ENCODE measurements at places on chromosomes 7 and 10. TPM values are rescaled to one million over a fixed set of nuclear protein-coding genes. Genes with fewer than 3 reads are reported as not detected.

DNA sequence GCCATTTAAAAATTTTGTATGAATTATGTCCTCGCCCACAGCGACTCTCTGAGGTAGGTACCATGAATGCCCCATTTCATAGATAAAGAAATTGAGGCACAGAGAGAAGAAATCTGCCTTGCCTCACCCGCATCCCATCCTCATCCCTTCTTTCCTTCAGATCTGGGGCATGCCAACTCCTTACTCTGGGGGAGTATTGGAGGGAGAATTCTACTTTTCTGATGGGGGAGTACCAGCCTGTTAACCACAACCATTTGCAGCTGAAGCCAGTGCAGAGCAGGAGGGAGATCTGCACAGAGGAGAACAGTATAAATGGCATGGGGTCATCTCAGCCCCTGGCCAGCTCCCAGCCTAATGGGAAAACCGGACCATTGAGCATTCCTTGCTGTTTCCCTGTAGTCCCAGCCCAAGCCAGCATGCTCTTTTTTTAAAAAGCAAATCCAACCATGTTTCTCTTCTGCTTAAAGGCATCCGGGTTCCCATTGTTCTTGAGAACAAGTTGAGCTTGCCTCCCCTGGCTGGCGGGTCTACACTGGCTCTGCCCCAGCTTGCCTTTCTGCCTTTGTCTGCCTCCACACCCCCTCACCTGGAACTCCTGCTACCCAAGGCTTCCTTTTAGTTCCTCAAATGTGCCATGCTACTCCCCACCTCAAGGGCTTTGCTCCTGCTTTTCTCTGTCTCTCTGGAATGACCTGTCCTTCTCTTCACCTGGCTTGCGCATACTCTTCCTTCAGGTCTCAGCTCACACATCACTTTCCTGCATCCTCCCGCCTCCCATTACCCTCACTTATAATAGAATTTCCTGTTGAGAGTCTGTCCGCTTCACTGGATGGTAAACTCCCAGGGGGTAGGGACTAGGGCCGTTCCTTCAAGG is 8.8 kb upstream of the ZNF503 start:
- no peak for DNase-seq

GRCh38 chr7:30562909-30563308 is 31.8 kb upstream of the GARS1 start:
- no peak for DNase-seq

- DNase-seq, result no peak
Measured at GRCh38 chr7:92714767-92715166, 121.6 kb downstream of the CDK6 start.

- no peak for DNase-seq
Measured at GRCh38 chr10:70164163-70164562, 6.2 kb downstream of the SAR1A start.

DNA sequence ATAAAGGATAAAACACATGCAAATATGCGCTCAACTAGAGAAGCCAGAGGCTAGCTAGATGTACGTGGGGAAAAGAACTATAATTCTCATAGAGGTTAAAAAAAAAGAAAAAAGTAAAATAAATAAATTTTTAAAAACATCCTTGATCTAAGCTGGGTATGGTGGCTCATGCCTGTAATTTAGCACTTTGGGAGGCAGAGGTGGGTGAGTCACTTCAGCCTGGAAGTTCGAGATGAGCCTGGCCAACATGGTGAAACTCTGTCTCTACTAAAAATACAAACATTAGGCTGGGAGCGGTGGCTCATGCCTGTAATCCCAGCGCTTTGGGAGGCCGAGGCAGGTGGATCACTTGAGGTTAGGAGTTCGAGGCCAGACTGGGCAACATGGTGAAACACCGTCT is 18.6 kb upstream of the HSPA12A start:
- no peak for DNase-seq

DNA sequence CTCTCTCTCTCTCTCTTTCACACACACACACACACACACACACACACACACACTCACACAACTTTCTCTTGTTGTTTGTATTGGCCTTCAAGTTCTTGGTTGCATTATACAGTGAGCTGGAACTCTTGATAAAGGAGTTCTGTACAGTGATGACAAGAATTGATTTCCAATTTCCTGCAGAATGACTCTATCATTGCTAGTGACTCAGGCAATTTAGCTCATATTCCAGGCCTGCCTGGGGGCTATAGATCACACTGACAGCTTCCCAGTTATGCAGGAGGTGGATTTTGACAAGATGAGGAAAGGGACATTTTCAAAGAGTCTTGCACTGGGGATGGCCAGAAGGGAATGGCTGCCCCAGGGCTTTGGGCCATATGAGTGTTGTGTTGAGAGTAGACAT is 508.8 kb downstream of the TYW1 start:
- DNase-seq, result no peak

- no peak for DNase-seq
Measured at GRCh38 chr7:128055637-128056036, 24.4 kb upstream of the LRRC4 start.

- DNase-seq, result no peak
Measured at GRCh38 chr10:24485304-24485703, 238.4 kb downstream of the ARHGAP21 start.

DNA sequence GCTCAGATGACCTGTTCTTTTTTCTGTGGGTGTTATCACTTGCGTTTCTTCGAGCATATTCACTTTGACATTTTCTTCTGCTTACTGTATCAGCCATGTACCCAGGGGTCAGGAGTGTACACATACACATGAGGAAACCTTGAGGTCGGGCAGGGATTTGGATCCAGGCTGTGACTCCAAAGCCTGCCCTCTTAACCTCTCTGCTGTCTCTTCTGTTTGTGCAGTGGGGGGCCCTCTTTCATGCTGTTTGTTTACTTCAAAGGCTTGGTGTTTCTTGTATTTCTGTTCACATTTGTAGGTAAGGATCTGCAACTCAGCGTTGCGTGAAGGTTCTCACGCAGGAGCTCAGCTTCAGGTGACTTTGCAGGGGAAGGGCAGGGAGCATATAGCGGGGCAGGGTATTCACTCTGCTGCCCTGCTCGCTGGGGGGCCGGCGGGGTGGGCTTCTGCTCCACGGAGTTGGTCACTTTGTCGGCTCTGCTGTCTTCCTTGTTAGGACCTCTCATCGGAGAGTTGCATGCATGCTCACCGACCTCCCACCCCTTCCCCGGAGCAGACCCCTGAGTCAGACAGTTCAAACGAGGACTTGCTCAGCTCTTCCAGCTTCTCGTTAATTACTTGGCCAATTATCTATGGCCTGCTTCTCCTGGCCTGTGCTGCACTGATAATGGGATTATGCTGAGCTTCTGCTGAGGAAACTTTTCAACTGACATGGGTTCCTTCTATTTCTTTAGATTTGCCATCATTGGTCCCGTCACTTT is 77.5 kb downstream of the SDK1 start:
- DNase-seq, result no peak

GRCh38 chr10:76733441-76733936 is 904.1 kb downstream of the KCNMA1 start:
- no peak for DNase-seq

GRCh38 chr10:105413997-105414396 is 772.9 kb downstream of the SORCS3 start:
- no peak for DNase-seq

GRCh38 chr7:30308389-30308788 is 24.0 kb downstream of the ZNRF2 start:
- no peak for DNase-seq

DNA sequence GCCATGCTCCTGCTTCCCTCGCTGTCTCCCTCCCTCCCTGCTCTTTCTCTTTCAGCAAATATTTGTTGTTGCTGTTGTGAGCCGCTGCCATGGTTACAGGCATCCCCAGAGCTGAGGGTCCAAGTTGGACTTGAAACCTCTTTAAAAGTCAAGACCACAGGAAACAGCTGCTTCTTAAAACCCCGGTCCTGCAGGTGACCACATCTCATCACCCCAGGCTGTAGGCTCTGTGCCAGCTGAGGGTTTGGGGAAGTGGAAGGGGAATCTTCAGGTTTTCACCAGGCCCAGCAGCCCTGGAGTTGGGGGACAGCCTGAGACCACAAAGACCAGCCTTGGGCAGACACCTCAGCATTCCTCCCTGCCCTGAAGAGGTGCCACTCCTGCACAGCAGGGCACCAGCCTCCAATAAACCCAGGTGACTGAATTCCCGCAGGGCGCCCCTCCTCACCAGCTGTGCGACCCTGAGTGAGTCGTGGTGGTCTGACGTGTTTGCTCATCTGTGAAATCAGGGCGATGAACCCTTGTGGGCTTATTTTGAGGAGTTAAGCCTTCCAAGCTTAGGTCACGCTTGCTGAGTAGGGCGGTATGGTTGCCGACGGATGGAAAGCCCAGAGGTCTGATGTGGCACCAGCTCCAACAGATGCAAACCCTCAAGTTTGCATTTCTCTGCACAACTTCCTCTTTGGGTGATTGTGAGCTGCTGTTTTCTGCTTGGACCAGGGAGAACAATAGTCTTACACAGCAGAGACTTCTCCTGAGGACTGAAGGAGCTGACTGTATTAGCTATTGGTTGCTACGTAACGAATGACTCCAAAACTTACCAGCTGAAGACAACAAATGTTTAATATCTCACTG is 24.8 kb downstream of the NPTX2 start:
- no peak for DNase-seq

DNA sequence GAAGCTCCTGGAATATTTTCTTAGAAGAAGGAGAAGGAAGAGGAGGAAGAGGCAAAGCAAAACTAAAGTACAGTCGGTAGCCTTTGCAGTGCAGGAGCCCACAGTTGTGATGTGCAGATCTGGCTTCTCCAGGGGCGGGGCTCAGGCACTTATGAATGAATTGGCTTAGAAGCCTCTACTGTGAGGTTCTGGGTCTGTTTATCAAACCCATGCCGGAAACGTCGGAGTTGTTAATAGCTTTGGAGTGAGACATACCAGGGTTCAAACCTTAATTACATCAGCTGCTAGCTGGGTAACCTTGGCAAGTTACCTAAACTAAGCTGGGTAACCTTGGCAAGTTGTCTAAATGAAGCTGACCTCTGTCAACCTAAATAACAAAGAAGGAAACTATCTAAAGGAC is 89.3 kb upstream of the PITRM1 start:
- DNase-seq, result no peak

- DNase-seq, result no peak
Measured at GRCh38 chr10:69766161-69766910, 35.4 kb upstream of the COL13A1 start.

GRCh38 chr10:132120734-132121510 is 55.2 kb downstream of the JAKMIP3 start:
- DNase-seq, result no peak

DNA sequence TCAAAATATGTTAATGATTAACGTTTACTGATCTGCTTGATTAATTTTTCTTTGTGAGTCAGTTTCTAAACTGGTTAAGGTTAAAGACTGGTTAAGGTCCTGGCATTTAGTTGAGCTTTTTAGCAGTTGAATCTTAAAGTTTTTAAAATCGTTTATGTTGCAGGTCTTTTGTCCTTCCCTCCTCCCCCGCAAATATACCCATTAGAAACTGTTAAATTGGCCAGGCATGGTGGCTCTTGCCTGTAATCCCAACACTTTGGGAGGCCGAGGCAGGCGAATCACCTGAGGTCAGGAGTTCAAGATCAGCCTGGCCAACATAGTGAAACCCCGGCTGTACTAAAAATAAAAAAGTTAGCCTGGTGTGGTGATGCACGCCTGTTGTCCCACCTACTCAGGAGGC is 100.9 kb downstream of the PODXL start:
- no peak for DNase-seq

DNA sequence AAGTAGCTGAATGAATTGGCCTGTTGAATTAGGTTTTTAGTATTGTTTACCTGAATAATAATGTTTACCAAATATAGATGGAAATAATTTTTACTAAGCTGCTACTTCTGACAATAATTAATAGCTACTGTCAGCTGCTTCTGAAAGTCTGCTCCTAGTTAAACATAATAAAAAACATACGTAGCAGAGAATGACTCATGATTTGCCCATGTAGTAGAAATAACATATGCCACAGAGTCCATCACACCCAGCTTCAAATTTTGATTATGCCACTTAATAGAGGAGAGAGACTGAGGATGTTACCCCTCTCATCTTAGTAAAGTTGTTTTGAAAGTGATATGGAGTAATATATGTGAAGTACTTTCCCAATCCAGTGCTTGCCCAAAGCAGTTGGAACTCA is 57.6 kb upstream of the MDFIC start:
- DNase-seq, result no peak

GRCh38 chr7:117184367-117184766 is 138.5 kb downstream of the WNT2 start:
- DNase-seq, result no peak

DNA sequence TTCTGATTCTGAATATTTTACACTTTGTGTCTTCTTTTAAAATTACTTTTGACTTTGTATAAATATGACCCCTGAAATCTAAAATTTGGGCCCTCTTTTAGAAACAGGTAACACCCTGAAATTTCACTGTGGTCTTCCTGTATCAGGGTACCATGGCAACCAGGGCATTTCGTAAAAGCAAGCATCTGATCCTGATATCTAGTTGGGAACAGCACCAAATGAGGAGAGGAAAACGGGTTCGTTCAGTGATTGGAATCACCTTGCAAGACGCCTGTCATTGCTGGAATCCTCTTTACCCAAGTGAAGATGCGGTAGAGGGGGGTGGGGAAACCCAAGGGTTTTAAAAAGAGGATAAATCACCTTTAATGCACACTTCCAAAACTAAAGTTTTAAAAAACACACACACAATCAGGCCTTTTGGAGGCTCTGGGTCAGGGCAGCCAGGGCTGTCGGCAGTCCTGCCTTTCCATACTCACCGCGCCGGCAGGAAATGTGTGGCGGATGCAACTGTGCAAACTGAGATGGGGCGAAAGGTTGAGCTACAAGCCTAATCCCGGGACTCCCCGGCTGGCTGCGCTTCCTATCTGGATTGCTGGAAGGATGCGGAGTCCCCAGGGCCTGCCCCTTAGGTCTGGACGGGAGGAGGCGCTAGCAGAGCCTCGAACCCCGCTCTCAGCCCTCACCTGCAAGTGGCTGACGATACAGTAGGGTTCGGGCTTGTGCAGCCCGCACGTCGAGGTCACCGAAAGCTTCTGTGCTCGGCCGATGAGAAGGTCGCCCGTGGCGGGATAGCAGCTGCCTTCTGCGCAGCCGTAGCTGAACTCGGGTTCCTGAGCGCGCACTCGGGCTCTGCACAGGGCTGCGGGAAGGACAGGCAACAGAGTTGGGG is 1.8 kb downstream of the LAMB1 start:
- DNase-seq, result no peak

Gene ICA1
- total RNA-seq, result 32.8 TPM

Gene NRBF2
- 26.2 TPM for total RNA-seq

Gene MKX
- 6.2 TPM for total RNA-seq

Gene PDE6C
- not detected for total RNA-seq

Gene FGL2
- total RNA-seq, result 222 TPM

Gene GRID2IP
- 0.32 TPM for total RNA-seq

Gene SLC13A4
- not detected for total RNA-seq

Gene AGMO
- total RNA-seq, result 1.1 TPM

Gene MMP21
- 0.69 TPM for total RNA-seq

Gene NT5C2
- 162 TPM for total RNA-seq

Gene OPN1SW
- total RNA-seq, result not detected

Gene C10orf90
- total RNA-seq, result 0.85 TPM

Gene ZNF25
- 29.0 TPM for total RNA-seq

Gene PRSS37
- not detected for total RNA-seq

Gene LIPM
- total RNA-seq, result not detected

Gene JCAD
- 52.0 TPM for total RNA-seq

Gene SP8
- 0.11 TPM for total RNA-seq

Gene TFPI2
- 19.3 TPM for total RNA-seq

Gene TPST1
- total RNA-seq, result 172 TPM

Gene FAM149B1
- 48.5 TPM for total RNA-seq

Measured in urinary bladder (tissue), 4 donors.